ENCODE measurements at places on chromosomes 3 and 15. TPM values are rescaled to one million over a fixed set of nuclear protein-coding genes. Genes with fewer than 3 reads are reported as not detected.

The ULK3 gene
- total RNA-seq: 32.0 TPM

The ZNF774 gene
- 2.0 TPM for total RNA-seq

The SLC22A14 gene
- total RNA-seq: 0.58 TPM

The RGMA gene
- 1.0 TPM for total RNA-seq

The GRAMD2A gene
- 2.4 TPM for total RNA-seq

The LRRC15 gene
- not detected for total RNA-seq

DNA sequence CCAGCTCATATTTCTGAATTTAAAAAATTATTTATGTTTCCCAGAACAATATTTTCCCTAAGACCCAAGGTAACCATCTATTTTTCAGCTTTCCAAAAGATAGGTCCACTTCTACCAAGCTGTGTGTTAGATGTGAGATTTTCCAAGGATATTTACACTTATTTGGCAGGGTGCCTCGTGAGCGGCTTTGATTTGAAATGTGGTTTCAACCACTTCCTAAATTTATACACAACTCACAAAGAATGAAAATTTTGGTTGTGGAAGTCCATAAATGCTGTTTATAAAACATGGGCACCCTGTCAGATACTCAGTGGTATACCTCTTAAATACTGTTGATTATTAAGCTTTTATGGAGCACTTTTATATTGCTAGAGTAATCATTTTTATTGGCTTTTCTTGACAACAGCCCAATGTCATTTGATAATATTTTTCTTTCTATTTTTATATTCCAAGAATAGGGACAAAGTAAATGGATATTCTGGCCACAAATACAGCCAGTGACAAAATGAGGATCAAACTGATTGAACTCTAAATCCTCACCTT is 57.6 kb downstream of the GAP43 start:
- DNase-seq: no peak

DNA sequence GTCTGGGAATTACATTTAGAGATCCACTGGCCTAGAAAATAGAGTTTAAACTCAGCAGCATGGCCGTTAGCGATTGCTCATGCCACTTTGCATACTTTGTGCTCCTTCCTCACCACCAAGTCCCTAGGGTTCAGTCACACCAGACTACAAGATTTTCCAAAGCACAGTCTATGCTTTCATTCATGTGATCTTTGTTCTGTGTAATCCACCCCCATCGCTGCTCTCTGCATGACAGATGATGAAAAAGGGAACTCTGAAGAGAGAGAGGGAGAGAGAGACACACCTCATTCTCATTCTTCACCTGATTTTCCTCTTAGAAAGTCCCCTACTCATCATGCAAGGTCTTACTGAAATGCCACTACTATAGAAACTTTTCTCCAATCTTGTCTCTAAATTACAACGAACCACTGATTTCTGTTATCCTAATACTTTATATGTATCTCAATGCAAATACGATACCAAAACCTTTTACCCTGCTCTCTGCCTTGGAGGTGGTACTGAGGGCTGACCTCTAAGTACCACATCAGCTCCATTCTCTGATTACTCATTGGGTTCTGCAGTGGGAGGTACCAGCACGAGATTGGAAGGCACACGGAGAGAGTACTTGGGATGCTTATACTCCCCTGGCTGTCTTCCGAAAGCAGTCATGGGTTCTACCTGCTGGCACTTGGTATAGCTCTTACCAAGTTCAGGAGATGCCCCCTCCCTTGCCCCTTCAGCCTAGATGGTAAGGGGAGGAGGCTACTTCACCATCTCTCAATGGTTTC is 1.1 kb upstream of the PARP15 start:
- no peak for DNase-seq

DNA sequence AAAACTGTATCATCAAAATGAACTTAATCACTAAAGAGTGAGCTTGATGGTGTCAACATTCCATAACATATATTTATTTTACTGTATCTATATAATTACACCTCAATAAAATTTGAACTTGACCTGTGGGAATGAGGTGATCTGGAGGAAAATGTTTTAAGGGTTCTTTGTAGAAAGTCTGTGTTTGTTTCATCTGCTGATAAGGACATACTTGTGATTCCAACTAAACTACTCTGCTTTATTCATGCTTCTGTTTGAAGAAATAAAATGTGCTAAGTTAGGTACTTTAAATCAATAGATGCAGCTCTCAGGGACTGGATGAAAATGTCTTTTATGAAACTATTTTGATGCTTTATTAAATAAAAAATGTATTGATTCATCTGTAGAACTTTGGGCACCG is 11.6 kb upstream of the PLOD2 start:
- no peak for DNase-seq

- DNase-seq: no peak
Observed at GRCh38 chr15:31303726-31304648, 22.6 kb upstream of the KLF13 start.

DNA sequence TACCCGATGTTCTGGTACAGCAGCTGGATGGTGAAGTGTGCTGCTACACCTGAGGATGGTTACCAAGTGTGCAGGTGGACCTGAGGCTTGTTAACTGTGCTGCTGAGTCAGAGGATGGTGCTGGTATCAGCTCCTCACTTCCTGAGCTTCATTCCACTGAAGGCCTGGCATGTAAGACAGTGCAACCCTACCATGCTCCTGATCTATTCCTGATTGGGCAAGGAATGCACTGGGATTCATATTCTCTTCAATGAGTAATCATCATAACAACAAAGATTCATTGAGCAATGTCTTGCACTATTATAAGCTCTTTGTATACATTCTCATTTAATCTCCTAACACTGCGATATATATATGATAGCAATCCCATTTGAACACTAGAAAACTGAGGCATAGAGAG is 62.9 kb upstream of the THSD4 start:
- no peak for DNase-seq

DNA sequence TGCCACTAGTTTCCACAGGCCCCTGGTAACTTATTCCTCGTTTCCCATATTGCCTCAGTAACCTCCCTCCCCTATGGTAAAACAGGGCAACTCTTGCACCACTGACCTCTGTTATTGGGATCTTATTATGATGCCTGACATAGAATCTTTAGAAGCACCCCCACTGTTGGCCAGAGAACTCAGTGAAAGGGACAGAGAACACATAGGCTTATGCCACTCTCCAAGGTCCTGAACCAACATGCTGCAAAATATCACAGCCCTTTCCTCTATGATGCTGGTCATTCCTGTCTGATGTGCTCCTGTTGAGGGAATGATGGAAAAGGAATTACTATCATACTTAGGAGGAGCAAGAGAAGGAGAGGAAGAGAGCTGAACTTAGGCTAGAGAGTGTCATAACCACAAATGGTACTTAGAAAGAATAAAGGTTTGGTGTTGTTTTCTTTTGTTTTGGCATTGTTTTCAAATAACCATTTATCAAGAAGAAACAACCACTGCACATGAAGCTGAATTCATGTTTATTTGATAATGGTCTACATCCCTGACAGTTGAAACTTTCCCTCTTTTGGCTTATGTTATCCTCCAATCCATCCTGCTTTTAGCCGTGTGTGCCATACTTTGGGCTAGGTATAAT is 330.2 kb downstream of the EPHB1 start:
- DNase-seq: no peak

- DNase-seq: no peak
Observed at GRCh38 chr3:988785-989184, 104.0 kb upstream of the CNTN6 start.

DNA sequence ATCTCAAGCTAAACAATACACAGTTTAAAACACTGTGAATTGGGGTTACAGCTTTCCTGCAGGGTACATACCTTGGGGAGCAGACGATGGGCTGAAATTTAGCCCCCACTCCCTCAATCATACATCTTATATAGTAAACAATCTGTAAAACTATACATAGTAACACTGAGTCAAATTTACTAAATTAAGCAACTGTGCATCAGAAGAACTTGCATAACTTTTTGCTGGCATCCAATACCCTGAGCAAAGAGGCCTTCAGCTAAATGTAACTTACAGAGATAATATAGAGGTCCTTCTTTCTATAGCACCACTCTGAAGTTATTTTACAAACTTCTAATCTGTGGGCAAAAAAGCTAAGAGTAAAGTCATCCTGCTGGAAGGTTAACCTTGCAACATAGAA is 603.6 kb upstream of the TGFBR2 start:
- no peak for DNase-seq

DNA sequence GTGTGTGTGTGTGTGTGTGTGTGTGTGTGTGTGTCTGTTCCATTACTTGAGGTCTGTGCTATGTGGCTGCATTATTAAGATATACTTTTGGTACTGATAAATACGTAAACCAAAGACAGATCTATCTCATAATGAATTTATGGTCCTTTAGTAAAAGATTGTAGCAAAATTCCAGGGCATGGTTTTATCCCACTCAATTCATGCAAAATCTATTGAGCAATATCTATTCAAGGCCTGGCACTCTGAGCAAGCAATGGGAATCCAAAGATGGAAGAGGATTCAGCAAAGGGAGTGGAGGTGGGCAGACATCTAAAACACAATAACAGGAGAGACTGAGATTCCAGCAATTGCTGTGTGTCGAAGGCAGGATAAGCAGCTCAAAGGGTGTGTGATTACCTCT is 86.8 kb downstream of the RFTN1 start:
- DNase-seq: no peak

DNA sequence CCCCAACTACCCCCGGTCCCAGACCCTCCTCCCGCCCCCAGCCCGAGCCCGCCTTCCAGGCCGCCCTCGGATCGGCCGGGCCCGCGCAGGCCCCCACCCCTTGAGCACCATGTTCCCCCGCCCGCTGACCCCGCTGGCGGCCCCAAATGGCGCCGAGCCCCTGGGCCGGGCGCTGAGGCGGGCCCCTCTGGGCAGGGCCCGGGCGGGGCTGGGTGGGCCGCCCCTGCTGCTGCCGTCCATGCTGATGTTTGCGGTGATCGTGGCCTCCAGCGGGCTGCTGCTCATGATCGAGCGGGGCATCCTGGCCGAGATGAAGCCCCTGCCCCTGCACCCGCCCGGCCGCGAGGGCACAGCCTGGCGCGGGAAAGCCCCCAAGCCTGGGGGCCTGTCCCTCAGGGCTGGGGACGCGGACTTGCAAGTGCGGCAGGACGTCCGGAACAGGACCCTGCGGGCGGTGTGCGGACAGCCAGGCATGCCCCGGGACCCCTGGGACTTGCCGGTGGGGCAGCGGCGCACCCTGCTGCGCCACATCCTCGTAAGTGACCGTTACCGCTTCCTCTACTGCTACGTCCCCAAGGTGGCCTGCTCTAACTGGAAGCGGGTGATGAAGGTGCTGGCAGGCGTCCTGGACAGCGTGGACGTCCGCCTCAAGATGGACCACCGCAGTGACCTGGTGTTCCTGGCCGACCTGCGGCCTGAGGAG is 472 bp downstream of the CHST14 start:
- DNase-seq: no peak

DNA sequence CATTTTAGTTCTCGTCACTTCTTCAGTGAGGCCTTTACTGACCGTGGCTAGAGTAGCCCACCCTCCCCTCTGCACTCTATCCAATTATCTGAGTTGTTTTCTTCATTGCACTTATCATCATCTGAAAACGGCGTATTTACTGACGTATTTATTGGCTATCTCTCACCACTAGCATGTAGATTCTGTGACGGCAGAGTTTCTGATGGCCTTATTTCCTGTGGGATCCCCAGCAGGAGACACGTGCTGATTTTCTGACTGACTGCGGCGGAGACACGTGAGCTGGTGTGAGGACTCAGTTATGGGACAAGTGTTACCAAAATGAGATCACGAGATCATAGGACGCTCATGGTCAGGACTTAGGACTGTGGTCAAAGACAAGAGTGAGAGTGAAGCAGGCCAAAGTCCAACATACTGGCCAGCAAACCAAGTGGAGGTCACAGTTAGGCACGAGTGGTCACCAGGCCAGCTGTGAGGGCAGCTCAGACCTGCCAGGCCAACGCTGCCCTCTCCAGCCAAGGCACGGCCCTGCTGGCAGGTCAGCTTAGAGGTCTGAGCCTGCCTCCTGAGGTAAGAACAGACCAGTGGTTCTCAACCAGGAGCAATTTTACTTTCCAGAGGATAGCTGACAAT is 50.6 kb upstream of the BNIP2 start:
- no peak for DNase-seq

- no peak for DNase-seq
Observed at GRCh38 chr3:107604057-107604822, 81.5 kb downstream of the BBX start.

GRCh38 chr3:194379231-194379630 is 9.7 kb upstream of the LRRC15 start:
- DNase-seq: no peak

- DNase-seq: no peak
Observed at GRCh38 chr3:46221938-46222337, 13.8 kb upstream of the CCR1 start.

GRCh38 chr3:23161896-23162570 is 41.1 kb upstream of the UBE2E2 start:
- DNase-seq: no peak

GRCh38 chr3:53650424-53650823 is 156.0 kb downstream of the CACNA1D start:
- DNase-seq: no peak

DNA sequence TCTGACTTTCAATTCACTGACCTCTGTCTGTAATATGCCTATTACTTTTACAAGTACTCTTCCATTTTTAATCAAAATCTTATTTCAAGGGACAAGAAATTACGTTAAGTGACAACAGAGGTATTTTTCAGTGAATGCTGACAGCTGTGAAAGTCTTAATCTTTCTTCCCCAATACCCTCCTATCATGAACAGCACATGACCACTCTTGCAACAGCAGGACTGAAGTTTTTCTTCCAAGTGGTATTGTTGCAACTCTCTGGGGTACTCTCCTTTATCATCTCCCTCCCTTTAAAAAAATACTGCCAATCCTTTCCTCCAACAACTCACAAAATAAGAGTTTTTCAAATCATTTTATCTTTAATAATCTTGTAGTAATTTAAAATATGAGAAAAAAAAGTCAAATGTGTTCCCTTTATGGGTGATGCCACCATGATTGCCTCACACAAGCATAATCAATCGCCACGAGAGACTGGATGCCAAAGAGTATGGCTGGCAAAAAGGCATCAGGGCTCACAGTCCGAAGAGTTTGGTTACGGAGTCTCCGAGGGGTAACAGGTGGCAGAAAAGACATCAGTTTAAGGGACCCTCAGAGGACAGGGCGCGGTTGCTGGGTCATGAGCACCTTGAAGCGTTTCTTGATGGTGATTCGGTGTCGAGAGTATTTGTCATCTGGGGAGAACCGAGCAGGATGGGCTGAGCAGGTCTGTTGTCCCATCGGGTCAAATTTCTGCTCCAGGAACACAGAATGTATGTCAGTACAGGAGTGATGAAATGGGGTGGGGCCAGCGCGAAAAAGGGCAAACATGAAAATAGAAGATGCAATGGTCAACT is 1.3 kb downstream of the NOP10 start:
- no peak for DNase-seq

- DNase-seq: no peak
Observed at GRCh38 chr15:79539401-79539800, 107.3 kb downstream of the MINAR1 start.
